Naive thymus-derived CD4-positive, alpha-beta T cell (primary cell): ENCODE measurements at places on chromosomes 2 and 18. TPM values are rescaled to one million over a fixed set of nuclear protein-coding genes. Genes with fewer than 3 reads are reported as not detected.

NCKAP5 gene
- polyA plus RNA-seq, result not detected

DNA sequence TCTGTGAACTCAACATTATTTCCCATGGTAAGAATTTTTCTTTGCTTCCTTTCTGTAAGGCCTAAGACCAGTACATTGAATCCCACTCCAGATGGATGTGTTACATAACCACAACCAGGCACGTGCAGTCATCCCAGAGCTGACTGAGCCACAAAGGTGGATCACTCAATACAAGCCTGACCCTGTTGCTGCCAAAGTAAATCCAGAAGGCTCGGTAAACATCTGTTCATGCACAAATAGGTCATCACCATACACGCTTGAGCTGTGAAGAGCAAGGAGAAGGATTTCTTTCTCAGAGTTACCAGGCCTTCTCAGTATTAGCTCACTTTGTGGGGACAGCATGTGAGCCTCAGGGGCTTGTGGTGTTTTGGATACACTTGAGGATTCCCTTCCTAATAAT lies 791.4 kb upstream of the FANCL start:
- H3K4me1 ChIP-seq, result no peaks in the 10 kb centered on the region
- DNase-seq, result no peak
- no peaks in the 10 kb centered on the region for H3K36me3 ChIP-seq
- no peak overlapping the region for H3K4me3 ChIP-seq

ASXL3 gene
- not detected for polyA plus RNA-seq

DNA sequence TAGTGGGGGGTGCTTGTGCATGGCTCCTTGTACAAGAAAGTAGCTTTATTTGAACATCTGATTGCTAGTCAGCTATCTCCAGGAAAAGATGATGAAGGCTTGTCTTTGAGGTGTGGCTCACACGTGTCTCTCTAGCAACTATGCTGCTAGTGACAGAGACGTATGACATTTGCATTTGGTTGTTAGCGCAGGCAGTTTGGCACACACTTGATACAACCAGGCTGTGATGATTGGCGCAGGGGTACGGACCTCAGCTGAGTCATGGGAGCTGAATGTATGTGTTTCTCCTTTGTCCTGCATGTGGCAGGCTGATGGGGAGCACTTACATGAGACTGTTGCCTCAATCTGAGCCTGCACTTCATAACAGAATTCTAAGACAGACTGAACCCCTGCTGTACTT lies 29.6 kb downstream of the PTCD3 start:
- H3K36me3 ChIP-seq, result peaks cover 99% of the 10 kb centered on the region
- H3K4me1 ChIP-seq, result no peaks in the 10 kb centered on the region
- H3K27me3 ChIP-seq, result no peaks in the 10 kb centered on the region
- DNase-seq, result no peak
- H3K27ac ChIP-seq, result no peak overlapping the region

SCN7A gene
- not detected for polyA plus RNA-seq

GPAT2 gene
- 0.34 TPM for polyA plus RNA-seq

ATP6V1C2 gene
- polyA plus RNA-seq, result not detected

DNA sequence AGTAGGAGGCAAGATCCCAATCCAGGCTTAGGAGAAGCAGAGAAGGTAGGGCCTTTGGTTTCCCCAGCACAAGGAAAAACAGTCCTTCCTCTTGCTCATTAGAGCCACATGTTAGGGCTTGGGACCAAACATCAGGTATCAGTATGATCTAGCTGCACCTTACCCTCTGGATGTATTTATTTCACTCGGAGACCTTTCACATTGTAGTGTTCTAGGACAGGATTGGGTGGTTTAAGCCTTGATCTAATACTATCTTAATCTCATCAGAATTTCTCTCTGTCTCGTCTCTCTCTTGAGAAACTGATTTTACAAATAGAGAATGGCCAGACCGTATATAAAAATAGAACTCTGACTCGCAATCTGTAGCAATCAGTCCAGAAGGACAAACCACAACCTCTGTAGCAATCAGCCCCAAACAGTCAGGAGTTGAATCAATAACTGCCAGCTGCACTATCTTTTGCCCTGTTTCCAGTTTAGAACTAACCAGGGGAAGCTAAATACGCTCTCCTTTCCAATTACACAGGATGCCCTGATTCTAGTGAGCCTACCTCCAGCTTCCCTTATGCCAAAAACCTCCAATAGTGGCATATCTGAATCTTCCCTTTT lies 207.1 kb downstream of the TDRD15 start:
- no peak overlapping the region for H3K27ac ChIP-seq
- H3K4me1 ChIP-seq, result no peaks in the 10 kb centered on the region
- H3K27me3 ChIP-seq, result no peaks in the 10 kb centered on the region
- H3K4me3 ChIP-seq, result no peak overlapping the region

CRACDL gene
- polyA plus RNA-seq, result 0.51 TPM

DNA sequence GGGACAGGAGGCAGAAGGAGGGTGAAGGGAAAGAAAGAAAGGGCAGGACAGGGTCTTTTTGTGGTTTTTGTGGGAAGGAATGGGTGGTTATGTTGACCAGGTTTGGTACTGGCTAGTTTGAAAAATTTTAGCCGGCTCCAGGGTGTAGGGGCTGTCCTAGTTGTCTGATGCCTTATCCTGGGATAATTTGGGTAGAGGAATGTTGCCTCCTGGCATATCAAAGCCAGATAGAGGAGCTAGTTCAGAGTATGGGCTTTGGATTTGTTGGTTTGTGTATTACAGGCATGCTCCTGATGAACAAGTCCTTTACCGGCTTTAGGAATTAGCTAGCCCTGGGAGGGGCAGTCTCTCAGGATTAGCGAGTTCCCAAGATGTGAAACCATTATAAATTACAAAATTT lies 101.1 kb upstream of the LHCGR start:
- no peaks in the 10 kb centered on the region for H3K36me3 ChIP-seq
- H3K4me3 ChIP-seq, result no peak overlapping the region
- no peaks in the 10 kb centered on the region for H3K27me3 ChIP-seq
- DNase-seq, result no peak

- H3K36me3 ChIP-seq, result peaks cover 25% of the 10 kb centered on the region
- H3K4me3 ChIP-seq, result no peak overlapping the region
- no peak for DNase-seq
- H3K27me3 ChIP-seq, result no peaks in the 10 kb centered on the region
These were observed 14.9 kb downstream of the ERFE start for GRCh38 chr2:238173692-238174091.

DNA sequence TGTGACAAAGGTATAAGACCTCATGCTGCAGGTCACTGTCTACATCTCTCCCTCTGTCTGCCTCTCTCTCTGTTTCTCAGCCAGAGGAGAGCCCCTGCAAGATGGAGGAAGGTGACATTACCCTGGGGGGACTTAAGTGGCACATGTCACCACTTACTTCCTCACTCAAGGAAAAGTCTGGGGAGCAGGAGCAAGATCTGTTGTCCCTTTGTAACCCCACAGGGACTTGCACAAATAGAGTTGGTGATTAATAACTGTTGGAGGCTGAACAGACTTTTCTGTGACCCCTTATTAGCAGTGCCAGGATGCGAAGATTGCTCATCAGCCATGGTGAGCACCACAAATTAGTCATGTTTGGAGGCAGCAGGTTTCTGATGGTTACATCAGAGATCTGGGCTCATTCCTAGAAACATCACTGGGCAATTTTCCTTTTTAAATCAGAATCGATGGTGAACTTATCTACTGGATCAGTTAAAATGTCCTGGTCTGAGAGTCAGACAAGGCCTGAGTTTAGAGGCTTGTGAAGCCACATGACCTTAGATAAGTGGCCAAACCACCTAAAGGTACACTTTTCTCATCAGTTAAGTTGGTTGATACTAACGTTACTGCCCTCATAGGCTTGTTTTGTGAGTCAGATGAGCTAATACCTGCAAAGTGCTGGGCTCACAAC lies 81.2 kb upstream of the LTBP1 start:
- no peaks in the 10 kb centered on the region for H3K4me1 ChIP-seq
- no peaks in the 10 kb centered on the region for H3K36me3 ChIP-seq
- no peaks in the 10 kb centered on the region for H3K27me3 ChIP-seq
- DNase-seq, result no peak

DNA sequence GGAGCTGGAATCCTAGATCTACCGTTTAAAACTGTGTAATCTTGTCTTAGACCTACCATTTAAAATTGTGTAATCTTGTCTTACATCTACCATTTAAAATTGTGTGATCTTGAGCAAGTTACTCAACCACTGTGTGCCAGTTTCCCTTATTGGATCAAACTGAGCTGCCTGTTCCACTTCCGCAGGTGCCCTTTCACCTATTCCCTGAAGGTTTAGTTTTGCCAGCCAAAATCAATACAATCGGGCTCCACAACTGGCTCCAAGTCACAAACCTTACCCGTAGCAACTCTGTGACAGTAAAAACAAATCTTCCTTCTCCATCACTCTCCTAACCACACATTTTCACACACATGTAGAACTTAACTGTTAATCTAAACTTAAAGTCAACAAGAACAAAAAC lies 20.1 kb downstream of the DOCK10 start:
- H3K27me3 ChIP-seq, result no peaks in the 10 kb centered on the region
- no peak overlapping the region for H3K4me3 ChIP-seq
- peak overlapping the region; percentile 19 for H3K27ac ChIP-seq
- no peaks in the 10 kb centered on the region for H3K36me3 ChIP-seq
- H3K4me1 ChIP-seq, result peaks cover 29% of the 10 kb centered on the region

DNA sequence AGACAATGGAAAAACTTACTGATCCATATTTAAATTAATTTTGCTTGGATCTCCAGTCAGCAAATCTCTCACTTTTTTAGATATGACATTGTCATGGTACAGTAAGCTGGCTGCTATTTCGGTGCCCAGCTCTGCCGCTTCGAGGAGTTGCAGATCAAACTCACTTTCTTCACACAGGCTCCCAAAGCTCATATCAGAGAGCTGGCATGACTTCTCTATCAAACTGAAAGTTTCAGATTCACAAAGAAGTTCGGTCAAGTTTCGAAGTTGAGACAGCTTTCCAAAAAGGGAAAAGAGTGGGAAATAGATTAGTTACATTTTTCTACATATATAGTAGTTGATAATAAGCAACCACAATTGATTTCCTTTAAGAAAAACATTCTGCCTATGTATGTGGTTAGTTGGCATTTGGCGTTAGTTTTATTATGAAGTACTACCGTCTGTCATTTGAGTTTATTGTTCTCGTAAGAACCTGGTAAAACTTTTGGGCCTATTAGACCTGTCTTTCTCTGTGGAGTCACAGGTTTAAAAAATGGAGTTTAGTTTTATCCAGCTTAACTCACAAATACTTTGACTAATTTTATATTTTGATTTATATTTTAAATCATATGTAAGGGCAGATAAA lies 118.8 kb downstream of the ABCA12 start:
- DNase-seq, result no peak
- no peaks in the 10 kb centered on the region for H3K36me3 ChIP-seq
- H3K27ac ChIP-seq, result no peak overlapping the region
- H3K4me1 ChIP-seq, result no peaks in the 10 kb centered on the region
- H3K4me3 ChIP-seq, result no peak overlapping the region

- H3K27ac ChIP-seq, result no peak overlapping the region
- no peak overlapping the region for H3K4me3 ChIP-seq
- H3K4me1 ChIP-seq, result no peaks in the 10 kb centered on the region
- no peaks in the 10 kb centered on the region for H3K36me3 ChIP-seq
- no peaks in the 10 kb centered on the region for H3K27me3 ChIP-seq
These were observed 1141.8 kb downstream of the RPIA start for GRCh38 chr2:89833116-89833779.

DNA sequence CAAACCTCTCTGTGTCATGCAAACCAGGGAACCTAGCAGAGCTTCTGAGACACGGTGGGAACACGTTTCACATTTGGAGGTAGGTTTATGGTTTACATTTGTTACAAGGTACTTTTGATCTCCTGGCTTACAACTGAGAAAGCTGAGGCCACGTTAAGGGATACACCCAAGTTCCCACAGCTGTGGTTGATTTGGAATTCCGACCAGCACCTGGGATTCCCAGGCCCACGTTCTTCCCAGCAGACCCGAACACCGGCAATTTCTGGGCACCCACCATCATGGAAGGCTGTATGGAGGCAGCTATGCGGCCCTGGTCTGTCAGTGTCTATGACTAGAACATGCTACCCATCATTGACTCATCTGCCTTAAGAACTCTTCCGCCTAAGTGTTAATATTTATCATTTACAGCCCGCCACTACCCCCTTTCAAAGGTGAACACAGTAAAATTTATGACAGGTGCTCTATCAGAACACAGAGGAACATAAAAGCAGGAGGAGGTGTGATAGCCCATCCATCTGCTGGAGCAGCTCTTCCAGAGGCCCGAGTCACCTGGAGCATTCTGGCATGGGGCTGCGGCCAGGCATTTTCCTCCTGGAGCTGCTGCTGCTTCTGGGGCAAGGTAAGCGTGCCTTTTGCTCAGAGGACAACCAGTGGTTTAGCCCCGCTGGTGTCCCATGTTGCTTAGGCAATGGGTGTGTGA lies at the start of gene PLB1:
TSS of gene PLB1 (plus strand) at position 510 of the 700 bp plus-strand sequence. CDS start at position 565, 55 bp downstream.
- DNase-seq, result no peak
- no peaks in the 10 kb centered on the region for H3K27me3 ChIP-seq
- no peak within 1 kb of the TSS for H3K27ac ChIP-seq
- no peaks in the 10 kb centered on the region for H3K36me3 ChIP-seq

GRCh38 chr2:237581751-237582746 lies 8.5 kb downstream of the RAB17 start:
- H3K4me1 ChIP-seq, result no peaks in the 10 kb centered on the region
- H3K4me3 ChIP-seq, result no peak overlapping the region
- no peaks in the 10 kb centered on the region for H3K27me3 ChIP-seq
- peak; percentile 63 for DNase-seq
- H3K27ac ChIP-seq, result no peak overlapping the region
- no peaks in the 10 kb centered on the region for H3K36me3 ChIP-seq

GRCh38 chr18:8778386-8778785 lies 73.0 kb downstream of the MTCL1 start:
- no peak overlapping the region for H3K4me3 ChIP-seq
- no peaks in the 10 kb centered on the region for H3K4me1 ChIP-seq
- H3K27me3 ChIP-seq, result no peaks in the 10 kb centered on the region
- no peak for DNase-seq
- H3K36me3 ChIP-seq, result no peaks in the 10 kb centered on the region

DNA sequence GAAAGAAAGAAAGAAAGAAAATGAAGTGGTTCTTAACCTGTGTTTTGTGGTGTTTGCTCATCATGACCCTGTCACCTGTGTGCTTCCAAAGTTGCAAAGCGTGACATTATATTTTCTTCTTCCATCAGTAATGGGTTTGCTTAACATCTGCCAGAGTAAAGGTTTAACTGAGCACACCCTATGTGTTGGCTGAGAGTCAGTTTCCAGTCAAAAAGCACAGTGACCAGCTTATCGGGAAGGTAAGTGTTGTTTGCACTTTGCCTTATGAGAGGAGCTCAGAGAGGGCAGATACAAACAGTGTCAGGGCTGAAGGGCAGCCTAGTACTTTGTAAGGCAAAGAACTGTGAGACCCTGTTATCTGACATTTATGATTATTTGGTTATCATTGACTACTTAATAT lies 406.2 kb upstream of the CWC22 start:
- no peaks in the 10 kb centered on the region for H3K36me3 ChIP-seq
- no peak for DNase-seq
- no peak overlapping the region for H3K4me3 ChIP-seq
- no peak overlapping the region for H3K27ac ChIP-seq
- H3K4me1 ChIP-seq, result no peaks in the 10 kb centered on the region

MFSD6 gene
- 19.7 TPM for polyA plus RNA-seq

DNA sequence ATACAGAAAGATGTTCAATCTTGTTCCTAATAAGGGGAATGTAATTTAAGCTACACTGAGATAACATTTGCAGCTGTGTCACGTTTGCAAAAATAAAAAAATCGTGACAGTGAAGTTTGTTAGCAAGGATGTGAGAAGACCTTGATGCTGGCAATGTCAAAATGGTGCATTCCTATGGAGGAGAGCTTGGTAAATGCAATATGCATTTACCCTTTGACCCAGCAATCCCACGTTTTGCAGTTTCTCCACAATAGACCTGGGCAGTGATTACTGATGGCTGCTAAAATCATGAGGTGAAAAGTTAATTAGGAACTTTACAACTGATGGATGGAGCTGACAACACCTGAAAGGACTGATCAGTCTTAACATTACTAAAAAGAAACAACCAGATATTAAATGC lies 43.1 kb downstream of the ZC3H6 start:
- no peak for DNase-seq
- no peak overlapping the region for H3K27ac ChIP-seq
- H3K27me3 ChIP-seq, result no peaks in the 10 kb centered on the region
- no peaks in the 10 kb centered on the region for H3K4me1 ChIP-seq
- no peak overlapping the region for H3K4me3 ChIP-seq

POTEC gene
- not detected for polyA plus RNA-seq
